ENCODE measurements at places on chromosomes 7 and 10.

DNA sequence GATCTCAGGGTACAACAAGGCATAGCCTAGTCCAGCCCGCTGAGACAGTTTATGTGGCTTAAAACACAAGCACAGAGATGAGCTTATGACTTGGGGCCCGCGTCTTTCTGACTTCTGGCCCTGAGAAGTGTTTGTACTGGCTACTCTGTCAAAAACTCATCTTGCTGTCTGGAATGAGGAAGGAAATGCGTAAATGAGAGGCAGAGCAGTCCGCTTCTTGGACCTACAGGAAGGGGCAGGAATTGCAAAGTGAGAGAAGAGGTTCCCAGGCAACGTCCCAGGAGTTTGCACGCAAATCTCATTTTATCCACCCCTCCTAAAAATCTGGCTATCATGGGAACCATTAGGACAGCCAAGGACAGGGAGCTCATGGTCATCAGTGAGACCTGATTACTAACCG, 5.5 kb downstream of the ANXA11 start:
- DNase-seq: no peak

GRCh38 chr7:96328016-96328415, 6.1 kb upstream of the SLC25A13 start:
- no peak for DNase-seq

DNA sequence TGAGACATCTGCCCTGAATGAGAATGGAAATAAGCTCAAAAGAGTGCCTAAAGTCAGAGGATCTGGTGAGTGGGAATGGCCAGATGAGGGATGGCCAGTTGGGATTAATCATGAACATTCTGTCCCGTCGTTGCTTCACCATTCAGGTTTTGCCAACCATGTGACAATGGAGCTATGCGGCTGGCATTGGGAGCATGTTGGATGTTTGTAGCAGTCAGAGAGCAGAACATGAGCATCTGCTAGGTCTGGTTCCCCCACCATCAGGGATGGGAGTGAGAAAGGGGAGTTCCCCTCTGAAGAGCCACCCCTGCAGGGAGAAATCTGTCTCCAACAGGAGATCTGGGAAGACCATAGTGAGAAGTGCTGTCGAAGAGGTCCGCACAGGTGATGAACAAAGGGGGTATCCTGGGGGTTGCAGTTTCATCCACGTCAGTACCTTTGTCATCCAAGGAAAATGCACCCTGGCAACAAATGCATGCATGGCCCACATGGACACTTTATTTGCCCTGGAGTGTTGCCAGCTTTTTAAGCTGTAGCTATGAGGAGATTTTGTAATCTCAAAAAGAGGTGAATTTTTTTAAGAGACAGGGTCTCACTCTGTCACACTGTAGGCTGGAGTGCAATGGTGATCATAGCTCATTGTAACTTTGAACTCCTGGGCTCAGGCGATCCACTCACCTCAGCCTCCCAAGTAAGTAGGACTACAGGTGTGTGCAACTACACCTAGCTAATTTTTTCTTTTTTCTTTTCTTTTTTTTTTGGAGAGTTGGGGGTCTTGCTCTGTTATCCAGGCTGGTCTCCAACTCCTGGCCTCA, 190.2 kb downstream of the CAMK1D start:
- DNase-seq: no peak

DNA sequence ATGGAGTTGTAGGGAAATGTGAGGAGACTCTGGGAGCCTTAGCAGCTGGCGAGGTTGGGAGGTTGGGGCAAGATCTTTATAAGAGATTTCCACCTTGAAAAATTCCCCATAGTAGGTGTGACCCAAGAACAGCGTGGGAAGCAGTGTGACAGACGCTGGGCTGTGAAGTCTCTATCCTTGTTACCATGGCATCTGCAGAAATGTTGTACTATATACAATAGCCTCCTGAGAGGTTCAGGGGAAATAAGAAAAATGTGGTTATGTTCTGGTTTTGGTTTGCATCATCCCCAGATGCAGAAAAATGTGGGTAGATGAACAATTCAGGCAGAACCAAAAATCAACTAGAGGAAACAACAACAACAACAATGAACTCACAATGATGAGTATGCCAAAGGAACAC, 498.6 kb downstream of the SH2D4B start:
- no peak for DNase-seq

DNA sequence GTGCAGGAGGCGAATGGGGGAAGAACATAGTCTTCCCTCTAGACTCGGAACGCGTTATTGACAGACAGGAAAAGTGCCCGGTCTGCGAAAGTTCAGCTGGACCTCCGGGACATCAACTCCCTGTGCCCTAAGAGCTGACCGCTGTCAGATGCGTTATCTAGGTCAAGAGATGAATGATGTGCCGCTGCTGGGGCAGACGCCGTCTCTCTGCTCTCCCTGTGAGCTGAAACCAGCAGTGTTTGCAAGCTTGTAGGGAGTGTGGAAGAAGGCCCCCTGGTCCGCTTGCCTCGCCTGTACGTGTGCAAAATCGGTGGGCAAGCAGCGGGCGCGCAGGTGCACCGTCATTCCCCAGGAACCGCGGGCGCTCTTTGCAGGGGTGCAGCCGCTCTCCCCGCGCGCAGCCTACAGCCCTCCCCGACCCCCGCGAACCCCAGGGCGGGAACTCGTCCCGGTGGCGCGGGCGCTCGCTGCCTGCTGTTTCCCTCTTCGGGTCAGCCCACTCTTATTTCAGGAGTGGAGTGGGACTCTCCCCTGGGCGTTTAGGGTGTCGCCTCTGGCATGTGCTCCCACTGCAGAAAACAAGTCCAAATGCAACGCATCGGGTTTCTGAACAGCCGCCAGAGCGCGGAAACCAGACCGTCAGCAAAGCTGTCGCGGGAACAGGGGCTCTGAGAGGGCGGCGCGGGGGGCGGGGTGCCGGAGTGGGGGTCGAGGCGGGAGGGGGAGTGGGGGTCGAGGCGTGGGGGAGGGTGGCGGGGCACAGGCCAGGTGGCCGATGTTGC, 1.8 kb upstream of the PFKFB3 start:
- peak; percentile 49 for DNase-seq

DNA sequence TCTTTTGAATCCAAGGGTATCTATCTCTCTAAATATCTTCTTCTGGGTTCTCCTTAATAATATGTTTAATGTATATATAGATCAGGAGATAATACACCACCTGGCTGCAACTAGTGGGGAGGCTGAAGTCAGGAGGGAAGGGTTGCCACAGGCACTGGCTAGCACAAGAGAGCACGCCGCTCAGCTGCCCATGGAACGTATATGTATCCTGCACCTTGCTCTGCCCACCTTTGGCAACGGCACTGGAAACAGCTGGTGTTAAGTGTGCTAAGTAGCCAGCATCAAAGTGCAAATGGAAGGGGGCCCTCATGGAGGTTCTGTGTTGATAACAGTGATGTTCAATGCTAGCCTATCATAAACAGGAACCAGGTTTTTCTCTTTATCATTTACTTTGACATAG, 49.8 kb upstream of the FAM133B start:
- DNase-seq: no peak

GRCh38 chr10:11082526-11082925, 64.9 kb downstream of the CELF2 start:
- DNase-seq: no peak

GRCh38 chr10:112766636-112767035, 183.4 kb upstream of the TCF7L2 start:
- no peak for DNase-seq

GRCh38 chr7:155189590-155189989, 108.1 kb upstream of the INSIG1 start:
- no peak for DNase-seq

GRCh38 chr7:101558742-101559325, 70.3 kb downstream of the MYL10 start:
- no peak for DNase-seq
